ENCODE measurements at places on chromosomes 1 and 21.

- no peak for DNase-seq
Observed at GRCh38 chr1:112460615-112461014, 48.1 kb upstream of the WNT2B start.

- peak; percentile 86 for DNase-seq
Observed at GRCh38 chr1:109910123-109910962, at the start of gene CSF1. TSS of gene CSF1 (plus strand) at chr1:109910849. CDS start at chr1:109911024, 175 bp downstream.

GRCh38 chr1:62809788-62810187, 25.9 kb downstream of the ATG4C start:
- no peak for DNase-seq

DNA sequence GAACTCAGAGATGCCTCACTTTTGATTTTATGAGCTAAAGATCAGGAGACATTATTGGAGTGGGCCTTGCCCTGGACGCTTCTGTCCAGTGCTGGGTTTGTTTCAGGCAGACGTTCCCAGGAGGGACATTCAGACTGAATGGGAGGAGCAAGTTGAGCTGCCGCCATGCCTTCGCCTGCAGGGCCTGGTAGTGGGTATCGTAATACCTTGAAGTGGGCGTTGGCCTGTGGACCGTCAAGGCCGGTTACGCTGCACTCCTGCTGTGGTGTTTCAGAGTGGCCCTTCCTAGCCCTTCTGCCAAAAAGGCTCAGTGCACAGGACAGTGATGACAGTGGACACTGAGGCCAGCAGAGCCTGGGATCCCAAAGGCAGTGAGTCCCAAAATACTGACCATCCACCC, 1.6 kb downstream of the FAM3B start:
- no peak for DNase-seq

DNA sequence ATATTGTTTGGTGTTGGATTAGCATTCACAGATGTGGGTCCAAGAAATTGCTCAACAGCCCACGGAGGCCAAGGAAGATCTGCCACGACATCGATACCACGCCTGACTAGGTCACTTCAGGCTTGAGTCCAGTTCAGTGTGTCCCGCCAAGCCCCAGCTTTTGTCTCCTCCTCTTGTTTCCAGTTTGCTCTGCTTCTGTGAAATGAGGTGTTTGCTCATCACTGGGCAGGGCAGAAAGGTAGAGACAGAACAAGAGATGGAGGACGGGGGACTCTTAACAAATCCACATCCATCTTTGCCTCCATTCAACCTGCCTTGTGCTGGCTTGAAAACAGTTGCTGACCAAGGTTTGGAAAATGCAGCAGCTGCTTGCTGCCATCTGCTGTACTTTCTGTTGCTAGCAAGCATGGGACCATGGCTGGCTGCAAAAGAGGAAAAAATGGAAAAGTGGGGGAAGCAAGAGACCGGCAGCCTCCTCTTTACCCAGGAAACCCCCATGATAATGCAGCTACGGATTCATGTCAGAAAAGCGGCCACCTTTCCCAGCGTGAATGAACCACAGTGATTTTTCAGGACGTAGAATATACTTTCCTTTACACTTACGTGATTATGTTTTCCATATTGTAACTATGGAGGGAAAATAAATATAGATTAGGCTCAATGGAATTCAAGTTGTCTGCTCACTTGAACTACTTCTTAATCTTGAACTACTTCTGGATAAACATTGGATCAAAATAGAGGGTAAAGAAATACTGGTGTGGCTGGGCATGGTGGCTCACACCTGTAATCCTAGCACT, 80.2 kb upstream of the GREM2 start:
- peak; percentile 27 for DNase-seq

DNA sequence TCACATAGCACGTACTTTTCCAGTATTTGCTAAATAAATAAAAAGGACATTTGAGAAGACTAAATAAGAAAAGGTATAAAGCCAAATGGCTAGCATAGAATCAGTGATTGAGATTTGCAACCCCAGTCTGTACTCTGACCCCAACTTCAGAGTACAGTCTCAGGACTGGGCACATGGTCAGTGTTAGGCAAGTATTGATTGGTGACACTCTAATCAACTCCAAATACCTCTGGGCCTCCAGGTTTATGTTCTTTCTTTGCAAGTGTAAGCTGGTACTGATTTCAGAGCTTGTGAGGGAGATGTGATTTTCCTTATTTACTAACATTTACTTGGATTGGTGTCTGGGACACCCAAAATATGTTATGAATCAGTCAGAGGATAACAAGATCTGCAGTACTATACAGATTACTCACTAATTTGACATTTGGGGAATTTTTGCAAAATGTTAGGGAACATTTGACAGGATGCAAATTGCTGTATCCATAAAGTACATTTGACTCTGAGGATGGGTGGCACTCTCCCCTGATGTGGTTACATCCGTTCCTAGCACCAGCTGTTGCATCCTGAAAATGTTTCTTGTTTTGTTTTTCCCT, 34.2 kb downstream of the LMO4 start:
- no peak for DNase-seq

DNA sequence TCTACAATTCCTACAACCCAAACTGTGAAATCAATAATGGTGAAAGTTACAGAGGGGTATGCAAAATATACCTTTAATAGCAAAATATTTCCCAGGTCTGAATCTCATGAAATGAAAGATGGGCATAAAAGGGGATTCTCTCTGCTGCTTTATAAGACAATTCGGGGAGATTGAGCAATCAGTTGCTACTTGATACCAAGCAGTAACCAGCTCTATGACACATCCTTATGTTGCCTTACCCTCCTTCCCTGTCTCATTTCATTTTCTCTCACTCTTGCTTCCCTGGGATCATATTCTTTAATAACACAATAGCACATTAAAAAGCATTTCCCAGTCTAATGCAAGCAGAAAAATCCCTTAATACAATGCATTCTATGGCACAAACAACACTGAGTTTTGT, 29.0 kb downstream of the ZSWIM5 start:
- no peak for DNase-seq

- no peak for DNase-seq
Observed at GRCh38 chr1:64474133-64474532, 4.2 kb downstream of the CACHD1 start.

GRCh38 chr1:114559356-114559755, 22.1 kb downstream of the BCAS2 start:
- DNase-seq: no peak

DNA sequence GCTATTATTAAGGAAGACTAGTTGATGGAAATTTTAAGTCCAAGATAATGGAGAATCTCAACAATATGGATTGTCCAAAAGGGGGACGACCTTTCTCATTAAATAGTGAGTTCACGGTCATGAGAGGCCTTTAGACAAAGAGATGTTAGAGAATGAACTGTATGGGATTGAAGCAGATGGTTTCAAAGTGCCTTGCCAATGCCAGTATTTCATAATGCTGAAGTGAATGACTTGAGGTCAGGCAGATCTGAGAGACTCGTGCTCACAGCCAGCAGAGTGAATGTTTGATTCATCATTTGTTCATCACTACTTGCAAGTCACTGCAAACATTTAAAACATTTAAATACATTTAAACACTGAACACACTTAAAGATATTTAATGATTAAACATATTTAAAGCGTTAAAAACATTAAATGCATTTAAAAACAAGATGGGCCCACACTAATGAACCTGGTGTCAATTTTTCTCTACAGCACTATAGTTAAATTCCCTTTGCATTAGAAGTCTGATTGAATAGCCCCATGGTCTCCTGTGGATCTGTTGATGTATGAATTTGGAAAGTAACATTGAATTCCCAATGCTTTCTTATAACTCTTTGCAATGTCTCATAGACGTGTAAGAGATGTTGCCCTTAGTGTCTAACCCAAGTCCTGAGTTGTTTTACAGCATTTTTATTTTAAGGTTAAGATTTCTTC, 80.7 kb downstream of the TGFB2 start:
- no peak for DNase-seq

DNA sequence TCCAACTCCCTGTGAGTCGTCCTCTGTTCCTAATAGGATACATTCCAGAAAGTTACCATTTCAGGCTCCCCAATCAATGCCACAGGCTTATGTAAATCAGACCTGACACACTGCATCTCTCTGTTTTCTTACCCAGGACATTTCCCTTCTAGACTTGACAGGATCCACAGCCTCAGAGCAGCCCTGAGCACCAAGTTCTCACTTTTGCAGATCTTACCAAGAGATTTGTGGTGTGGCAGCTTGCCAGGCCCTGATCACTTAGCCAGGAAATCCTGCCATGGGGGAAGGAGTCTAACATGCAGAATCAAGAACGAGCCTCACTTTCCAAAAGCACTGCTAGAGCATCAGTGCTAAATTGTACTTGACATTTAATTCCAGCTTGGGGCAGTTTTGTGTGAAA, 202.9 kb downstream of the TBX15 start:
- DNase-seq: no peak

GRCh38 chr1:95005584-95005983, 67.2 kb downstream of the ALG14 start:
- no peak for DNase-seq

DNA sequence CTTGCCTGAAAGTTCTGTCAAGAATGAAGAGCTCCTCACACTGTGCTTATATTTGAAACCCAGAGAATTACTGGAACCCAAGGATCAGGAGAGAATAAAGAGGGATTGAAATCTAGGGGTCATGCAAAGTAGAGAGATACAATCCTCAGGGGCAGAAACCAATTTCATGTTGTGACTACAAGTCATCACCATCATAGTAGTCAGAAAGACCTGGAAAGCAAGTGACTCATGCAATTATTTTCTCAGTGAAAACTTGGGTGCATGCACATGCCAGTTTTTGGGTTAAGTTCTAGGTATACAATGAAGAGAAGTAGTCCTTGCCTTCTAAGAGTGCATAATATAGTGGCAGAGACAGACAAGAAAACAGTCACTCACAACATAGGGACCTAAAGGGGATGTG, 210.0 kb downstream of the ZC3H11B start:
- DNase-seq: no peak

- DNase-seq: no peak
Observed at GRCh38 chr21:36508948-36509347, 29.0 kb upstream of the CLDN14 start.

- DNase-seq: peak; percentile 23
Observed at GRCh38 chr1:236864996-236865817, 70.1 kb downstream of the MTR start.

DNA sequence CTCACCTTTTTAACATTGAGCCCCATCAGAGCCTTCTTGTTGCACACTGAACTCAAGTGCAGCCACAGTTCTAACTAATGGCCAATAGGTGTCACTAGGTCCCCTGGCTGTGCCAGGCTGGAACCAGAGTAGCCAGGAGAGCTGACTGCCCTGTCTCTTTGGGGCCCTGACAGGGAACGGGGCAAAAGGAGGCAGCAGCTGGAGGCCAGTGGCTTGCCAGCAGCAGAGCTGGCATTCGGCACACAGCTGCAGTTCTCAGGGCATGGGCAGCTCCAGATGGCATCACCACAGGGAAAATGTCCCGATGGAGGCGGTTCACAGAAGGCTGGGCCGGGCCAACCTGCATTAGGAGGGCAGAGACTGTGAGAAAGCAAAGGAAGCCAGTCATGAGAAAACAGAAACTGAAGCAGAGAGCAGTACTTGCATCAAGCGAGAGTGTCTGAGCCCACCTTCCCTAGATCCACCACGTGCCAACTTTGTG, 188.6 kb downstream of the FCRL5 start:
- DNase-seq: no peak

DNA sequence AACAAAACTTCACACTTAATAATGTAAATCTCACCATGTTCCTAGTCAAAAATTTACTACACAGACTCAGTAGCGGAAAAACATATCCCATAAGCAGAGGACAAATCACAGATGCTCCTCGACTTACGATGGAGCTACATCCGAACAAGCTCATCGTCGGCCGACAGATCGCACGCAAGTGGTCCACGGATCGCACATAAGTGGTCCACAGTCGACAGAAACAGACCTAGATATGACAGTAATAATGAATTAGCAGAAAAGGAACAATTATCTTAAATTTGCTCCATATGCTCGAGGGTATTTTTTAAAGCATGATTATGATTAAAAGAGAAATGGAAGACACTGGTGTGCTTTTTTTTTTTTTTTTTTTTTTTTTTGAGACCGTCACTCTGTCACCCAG, 36.3 kb downstream of the WDR4 start:
- DNase-seq: no peak

DNA sequence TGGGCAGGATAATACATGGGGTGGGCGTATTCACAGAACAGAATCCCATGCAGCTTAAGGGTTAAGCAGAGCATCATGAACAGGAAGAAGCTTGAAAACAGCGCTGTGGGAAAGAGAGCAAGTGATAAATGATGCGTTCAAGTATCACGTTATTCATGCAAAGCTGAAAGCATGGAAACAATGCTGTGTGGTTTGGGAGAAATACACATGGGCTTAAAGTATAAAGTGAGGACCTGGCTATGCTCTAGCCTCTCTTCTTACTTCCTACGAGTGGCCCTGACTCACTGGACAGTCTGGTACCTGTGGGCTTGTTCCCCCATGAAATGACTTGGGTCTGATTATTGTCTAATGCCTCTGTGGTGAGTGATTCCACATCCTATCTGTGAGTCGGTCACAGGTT, 25.7 kb downstream of the TMPRSS2 start:
- no peak for DNase-seq

DNA sequence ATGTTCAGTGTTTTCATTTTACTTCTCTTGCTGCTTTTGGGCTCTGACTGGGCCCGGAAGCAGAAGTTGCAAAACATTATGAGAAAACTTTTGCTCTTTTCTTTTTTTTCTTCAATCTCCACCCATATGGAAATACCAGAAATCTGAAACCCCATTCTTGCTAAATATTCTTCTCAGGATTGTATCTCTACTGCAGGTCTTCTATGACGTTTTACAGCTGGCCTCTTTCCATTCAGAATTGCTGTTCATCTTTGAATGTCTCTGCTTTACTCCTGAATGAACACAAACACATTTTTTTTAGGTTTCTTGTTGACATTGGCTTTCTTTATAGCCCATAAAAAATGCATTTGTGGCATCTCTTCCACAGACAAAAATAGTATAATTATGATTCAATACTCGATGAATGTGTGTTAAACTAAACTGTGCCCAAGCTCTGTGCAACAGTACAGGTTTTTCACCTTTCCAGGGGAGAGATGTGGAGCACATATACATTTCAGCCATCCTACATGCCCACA, 18.8 kb downstream of the PTPRC start:
- DNase-seq: no peak

- peak; percentile 80 for DNase-seq
Observed at GRCh38 chr1:204350857-204351573, 8.7 kb downstream of the PLEKHA6 start.

- no peak for DNase-seq
Observed at GRCh38 chr1:180029524-180030135, 75.0 kb downstream of the CEP350 start.

DNA sequence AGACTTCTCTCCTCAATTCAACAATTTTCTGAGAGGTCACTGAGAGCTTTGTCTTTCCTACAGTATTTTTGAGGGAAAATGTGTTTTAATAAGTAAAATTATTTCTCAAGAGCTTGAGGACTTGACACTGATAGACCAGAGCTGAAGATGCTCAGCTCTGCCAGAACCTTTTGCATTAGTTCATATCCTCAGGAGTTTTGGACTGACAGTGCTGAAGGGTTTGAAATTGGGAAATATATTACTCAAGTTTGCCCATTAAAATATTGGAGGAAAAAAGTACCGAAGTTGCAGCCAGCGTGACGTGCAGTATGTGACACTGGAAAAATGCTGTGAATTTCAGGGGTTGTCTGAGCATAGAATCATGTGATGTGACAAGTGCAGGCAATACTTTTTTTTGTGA, 346.6 kb upstream of the DPYD start:
- no peak for DNase-seq

- no peak for DNase-seq
Observed at GRCh38 chr1:25184001-25184762, 48.1 kb downstream of the SYF2 start.

GRCh38 chr1:159100589-159100988, 24.0 kb upstream of the AIM2 start:
- no peak for DNase-seq
